ENCODE measurements at places on chromosomes 4 and X. TPM values are rescaled to one million over a fixed set of nuclear protein-coding genes. Genes with fewer than 3 reads are reported as not detected.

- no peak for DNase-seq
Observed at GRCh38 chr4:3491681-3492405, 28.7 kb downstream of the DOK7 start.

DNA sequence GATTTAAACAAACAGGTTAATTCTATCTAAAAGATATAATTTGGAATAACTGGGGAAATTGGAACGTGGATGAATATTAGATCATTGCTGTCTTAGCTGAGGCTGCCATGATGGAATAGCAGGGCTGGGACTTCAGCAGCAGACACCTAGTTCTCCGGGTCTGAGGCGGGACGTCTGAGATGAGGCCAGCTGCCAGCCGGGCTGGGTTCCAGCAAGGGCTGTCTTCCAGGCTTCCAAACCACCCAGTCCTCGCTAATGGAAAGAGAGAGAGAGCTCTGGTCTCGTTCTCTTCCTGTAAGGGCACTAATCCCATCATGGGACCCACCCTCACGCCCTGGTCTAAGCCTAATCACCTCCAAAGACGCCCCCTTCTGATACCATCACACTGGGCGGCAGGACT is 85.7 kb downstream of the ADRA2C start:
- no peak for DNase-seq

GRCh38 chrX:24232796-24233195 is 81.1 kb downstream of the SUPT20HL2 start:
- no peak for DNase-seq

GRCh38 chr4:147548256-147548655 is 67.4 kb downstream of the EDNRA start:
- no peak for DNase-seq

MFAP3L gene
- 20.5 TPM for polyA plus RNA-seq
